ENCODE measurements at places on chromosomes 12 and 14.
A peak's percentile ranks its signal among the peaks of the same experiment; 100 is the strongest.

DNA sequence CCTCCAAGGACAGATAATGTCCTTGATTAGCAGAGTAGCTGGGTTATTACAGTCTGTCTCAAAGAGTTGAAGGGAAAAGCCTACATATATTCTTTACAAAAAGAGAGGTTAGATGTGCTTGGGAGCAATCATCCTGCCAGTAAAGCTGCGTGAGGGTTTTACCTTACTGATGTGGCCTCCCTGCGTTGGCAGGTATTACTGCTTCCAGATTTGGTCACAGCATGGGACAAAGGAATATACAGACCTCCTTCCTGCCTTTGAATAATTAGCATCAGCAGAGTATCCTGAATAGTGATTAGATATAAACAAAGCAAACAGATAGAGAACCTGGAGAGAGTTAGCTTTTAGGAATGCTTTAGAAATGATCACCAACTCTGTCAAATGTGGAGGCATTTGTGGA, 69.6 kb downstream of the TMTC2 start:
- no peak for DNase-seq

- DNase-seq, result no peak
These were observed 781 bp downstream of the ADGRD1 start for GRCh38 chr12:130954544-130954831.

- DNase-seq, result no peak
These were observed 11.3 kb downstream of the ARL6IP4 start for GRCh38 chr12:122991623-122992275.

GRCh38 chr14:69540654-69541335, 33.9 kb downstream of the CCDC177 start:
- no peak for DNase-seq

GRCh38 chr12:19841451-19841850, 402.2 kb downstream of the AEBP2 start:
- DNase-seq, result no peak

GRCh38 chr14:61927520-61927919, 165.3 kb downstream of the SNAPC1 start:
- no peak for DNase-seq

GRCh38 chr12:94207849-94208621, 59.7 kb downstream of the PLXNC1 start:
- DNase-seq, result no peak

- DNase-seq, result peak; percentile 70
These were observed 53.8 kb downstream of the SSH1 start for GRCh38 chr12:108803428-108804105.

DNA sequence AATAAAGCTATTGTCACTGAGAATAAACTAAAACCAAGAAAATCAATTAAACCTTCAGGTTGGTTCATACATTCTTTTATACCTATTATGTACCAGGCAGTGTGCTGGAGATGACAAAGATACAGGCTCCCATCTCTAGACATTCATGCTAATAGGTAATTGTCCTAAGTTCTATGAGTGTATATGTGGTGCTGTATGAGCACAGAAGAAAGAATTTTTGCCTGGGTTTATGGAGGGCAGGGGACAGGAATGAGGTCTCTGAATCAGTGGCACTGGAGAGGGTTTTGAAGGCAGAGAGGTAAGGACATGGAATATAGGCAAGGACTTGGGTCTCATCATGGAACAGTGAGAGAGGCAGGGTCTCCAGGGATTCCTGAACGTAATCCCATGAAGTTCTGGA, 38.7 kb downstream of the MAP1LC3B2 start:
- DNase-seq, result no peak

GRCh38 chr14:72610831-72611200, 283.1 kb downstream of the DPF3 start:
- DNase-seq, result no peak

- DNase-seq, result no peak
These were observed 74.6 kb downstream of the MED13L start for GRCh38 chr12:116202940-116203339.

GRCh38 chr12:16285586-16285985, 8.1 kb upstream of the SLC15A5 start:
- no peak for DNase-seq

DNA sequence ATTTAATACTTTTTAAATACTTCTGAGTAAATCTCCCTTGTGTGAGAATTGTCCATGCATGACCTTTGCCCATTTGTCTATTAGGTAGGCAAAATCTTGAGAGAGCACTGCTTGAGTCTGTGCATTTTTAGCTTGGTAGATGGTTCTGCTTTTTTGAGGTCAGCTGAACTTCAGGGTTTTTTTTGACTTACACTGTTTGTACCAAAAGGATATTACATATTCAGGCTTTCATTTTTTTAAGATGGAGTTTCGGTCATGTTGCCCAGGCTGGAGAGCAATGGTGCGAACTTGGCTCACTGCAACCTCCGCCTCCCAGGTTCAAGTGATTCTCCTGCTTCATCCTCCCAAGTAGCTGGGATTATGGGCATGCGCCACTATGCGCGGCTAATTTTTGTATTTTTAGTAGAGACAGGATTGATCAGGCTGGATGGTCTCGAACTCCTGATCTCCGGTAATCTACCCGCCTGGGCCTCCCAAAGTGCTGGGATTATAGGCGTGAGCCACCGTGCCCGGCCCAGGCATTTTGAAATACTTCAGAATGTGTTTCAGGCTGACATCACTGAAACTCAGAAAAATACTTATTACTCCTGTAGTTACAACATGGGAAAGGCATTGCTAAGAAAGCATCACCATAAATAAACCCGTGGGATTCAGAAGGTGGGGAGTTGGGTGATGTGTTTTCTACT, 11.1 kb downstream of the RASSF3 start:
- DNase-seq, result no peak

DNA sequence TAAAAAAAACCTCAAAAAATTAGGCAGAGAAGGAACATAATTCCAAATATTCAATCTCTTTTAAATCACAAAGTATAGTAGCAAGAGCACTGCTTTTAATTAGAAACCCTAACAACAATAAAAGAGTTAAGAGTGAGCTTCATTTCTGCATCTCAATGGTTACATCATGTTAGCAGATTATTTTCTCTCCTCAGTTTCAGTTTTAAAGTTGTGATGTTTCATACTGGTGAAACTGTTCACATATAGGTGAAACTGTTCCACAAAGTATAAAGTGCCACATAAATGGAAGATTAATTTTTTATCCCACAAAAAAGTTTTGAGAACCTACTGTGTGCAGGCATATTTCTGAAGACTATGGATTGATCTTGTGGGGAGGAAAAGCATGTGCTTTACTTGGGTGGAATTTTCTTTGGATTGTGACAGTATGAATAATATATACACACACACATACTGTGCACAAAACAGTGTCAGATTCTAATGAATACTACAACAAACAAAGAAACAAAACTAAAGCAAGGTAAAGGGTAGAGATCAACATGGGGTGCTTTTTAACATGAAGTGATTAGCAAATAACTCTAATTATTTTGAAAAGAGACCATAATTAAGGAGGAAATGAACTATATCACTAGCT, 17.1 kb downstream of the LUM start:
- no peak for DNase-seq

GRCh38 chr14:60658211-60658690, 9.0 kb upstream of the SIX1 start:
- no peak for DNase-seq

- no peak for DNase-seq
These were observed 7.7 kb downstream of the ATF7IP start for GRCh38 chr12:14373217-14373616.

GRCh38 chr14:33781236-33781635, 169.6 kb downstream of the EGLN3 start:
- no peak for DNase-seq

- no peak for DNase-seq
These were observed 26.8 kb upstream of the ADAMTS20 start for GRCh38 chr12:43578782-43579181.

- DNase-seq, result no peak
These were observed 87.1 kb downstream of the ALG10 start for GRCh38 chr12:34109390-34109789.

DNA sequence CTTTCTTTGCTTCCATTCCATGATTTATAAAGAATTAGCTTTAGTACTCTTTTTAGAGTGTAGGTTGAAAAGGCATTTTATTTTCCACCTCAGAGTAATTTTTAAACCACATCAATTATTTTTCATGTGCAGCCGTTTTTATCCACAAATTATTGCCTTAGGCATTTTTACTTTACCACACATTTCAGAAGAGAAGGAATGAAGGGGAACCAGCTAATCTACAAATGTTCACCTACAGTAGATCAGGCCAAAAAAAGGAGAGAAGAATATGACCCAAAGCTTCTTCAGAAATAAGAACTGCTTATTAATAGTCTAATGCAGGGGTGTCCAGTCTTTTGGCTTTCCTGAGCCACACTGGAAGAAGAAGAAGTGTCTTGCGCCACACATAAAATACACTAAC, 19.8 kb upstream of the NTN4 start:
- DNase-seq, result no peak

DNA sequence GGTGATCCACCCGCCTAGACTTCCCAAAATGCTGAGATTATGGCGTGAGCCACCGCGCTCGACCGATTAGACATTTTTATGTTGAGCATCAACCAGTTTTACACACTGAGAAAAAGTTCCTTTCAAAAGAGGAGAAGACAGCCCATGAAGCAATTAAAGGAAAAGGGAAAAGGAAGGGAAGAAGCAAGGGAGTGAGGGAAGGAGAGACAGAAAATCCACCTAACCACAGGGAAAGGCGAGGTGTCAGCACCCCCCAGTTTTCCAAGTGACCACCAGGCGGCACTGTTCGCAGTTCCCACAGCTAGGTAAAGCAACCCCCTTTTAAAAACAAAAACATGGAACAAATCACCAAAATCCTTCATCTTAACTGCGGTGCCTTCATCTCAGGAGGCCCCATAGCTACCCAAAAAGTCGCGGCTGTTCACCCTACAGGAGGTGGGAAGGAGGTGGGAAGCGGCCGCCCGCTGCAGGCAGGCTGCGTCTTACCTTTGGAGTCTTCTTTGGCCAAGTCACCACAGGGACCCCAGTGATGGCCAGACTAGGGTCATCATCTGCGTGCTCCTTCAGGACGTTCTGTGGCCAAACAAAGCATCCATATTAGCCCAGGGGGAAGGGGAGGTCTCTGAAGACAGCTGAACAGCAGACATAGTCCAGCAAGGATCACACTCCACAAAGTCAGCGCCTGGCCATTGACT, 86.6 kb downstream of the KDM2B start:
- no peak for DNase-seq

GRCh38 chr14:101591121-101591520, 29.8 kb downstream of the DIO3 start:
- DNase-seq, result no peak

DNA sequence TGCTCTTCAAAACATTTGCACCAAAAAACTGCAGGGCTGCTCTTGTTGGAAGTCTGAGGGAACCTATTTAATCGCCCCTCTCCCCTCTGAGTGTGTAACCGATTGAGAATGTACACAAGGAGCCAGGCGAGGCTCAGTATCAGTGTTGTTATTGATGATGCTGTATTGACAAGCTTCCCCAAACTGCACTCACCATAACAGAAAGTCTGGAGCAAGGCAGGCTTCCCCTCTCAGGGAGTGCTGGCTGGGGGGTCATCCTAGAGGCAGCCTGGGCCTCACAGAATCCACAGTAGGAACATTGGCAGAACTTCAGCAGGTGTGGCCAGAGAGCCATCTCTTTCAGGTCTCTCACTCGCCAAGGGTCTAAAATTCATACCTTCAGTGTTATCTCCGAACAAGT, 58.1 kb upstream of the TUNAR start:
- no peak for DNase-seq

DNA sequence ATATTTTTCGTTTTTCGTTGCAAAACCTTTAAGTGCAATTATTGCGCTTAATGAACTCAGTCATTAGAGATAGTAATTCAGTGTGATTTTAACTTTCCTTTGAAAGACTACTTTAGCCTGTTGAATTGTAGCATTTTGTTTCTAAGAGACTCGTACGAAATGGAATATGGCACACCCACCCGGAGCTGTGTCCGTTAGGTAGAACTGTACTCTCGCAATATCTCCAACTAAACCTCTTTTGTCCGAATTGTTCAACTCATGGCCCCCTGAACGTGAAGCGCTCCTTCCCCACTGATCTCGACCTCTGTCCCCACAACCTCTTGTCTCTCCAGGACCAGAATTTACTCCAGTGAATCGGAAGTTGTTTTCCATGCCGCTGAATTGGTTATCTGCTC, 800 bp downstream of the PCNX4 start:
- peak; percentile 14 for DNase-seq

- DNase-seq, result no peak
These were observed 11.4 kb downstream of the CABP1 start for GRCh38 chr12:120651821-120652220.

- DNase-seq, result peak; percentile 78
These were observed 8.6 kb upstream of the ASB2 start for GRCh38 chr14:93984987-93985410.

GRCh38 chr12:53101266-53101665, 2.0 kb upstream of the SOAT2 start:
- DNase-seq, result no peak

DNA sequence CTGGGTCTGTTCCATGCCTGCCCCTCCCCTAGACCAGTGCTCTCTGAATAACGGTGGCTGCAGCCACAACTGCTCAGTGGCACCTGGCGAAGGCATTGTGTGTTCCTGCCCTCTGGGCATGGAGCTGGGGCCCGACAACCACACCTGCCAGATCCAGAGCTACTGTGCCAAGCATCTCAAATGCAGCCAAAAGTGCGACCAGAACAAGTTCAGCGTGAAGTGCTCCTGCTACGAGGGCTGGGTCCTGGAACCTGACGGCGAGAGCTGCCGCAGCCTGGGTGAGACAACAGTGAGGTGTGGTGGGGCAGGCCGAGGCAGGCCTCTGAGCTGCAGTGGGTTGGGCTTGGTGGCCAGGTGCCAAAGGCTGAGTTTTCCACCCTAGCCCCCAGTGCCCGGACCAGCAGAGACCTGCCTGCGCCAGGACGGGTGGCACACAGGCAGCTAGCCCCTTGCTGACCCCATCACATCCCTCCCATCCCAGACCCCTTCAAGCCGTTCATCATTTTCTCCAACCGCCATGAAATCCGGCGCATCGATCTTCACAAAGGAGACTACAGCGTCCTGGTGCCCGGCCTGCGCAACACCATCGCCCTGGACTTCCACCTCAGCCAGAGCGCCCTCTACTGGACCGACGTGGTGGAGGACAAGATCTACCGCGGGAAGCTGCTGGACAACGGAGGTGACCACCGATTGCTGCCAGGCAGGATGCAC, 28.2 kb upstream of the LRP1-AS start:
- peak; percentile 81 for DNase-seq

DNA sequence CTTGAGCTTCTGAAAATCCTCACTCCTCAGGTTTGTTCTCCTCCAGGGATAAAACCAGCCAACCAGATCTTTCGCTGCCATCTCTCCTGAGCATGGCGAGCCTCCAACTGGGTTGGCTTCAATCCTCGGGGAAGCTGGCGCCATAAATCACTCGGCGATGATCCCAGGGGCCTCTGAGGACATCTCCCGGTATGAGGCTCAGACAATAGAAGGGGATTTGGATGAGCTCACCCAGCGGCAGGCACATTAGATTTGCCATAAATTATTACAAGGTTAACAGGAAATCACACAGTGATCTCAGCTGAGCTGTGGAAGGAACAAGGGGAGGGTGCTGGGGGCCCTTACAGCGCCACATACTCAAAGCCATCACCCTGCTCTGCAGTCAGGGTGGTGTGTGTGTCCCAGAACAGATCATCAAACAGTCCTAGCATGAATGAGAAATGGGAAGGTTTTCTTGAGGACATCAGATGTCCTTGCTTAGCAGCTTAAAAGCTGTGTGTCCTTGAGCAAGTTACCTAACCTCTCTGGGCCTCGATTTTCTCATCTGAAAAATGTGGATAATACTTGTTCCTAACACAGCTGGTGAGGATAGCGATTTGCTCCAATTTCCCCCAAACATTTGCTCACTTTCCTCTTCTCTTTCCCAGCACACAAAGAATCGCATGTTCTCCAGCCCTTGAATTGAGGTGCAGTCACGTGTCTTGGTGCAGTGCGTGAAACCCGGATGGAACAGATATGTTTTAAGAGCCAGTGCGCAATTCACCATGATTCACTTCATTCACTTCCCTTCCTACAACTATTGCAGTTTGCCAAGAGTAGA, 142.8 kb downstream of the SCARB1 start:
- DNase-seq, result peak; percentile 89
